ENCODE measurements at places on chromosomes 5 and 9.

- DNase-seq: no peak
Observed at GRCh38 chr5:67188274-67189078, 8.1 kb downstream of the CD180 start.

- DNase-seq: no peak
Observed at GRCh38 chr5:109225716-109226625, 183.8 kb downstream of the PJA2 start.

GRCh38 chr5:56814361-56814962 lies 887 bp upstream of the MAP3K1 start:
- DNase-seq: no peak

GRCh38 chr9:84775056-84775643 lies 105.6 kb downstream of the NTRK2 start:
- DNase-seq: no peak

DNA sequence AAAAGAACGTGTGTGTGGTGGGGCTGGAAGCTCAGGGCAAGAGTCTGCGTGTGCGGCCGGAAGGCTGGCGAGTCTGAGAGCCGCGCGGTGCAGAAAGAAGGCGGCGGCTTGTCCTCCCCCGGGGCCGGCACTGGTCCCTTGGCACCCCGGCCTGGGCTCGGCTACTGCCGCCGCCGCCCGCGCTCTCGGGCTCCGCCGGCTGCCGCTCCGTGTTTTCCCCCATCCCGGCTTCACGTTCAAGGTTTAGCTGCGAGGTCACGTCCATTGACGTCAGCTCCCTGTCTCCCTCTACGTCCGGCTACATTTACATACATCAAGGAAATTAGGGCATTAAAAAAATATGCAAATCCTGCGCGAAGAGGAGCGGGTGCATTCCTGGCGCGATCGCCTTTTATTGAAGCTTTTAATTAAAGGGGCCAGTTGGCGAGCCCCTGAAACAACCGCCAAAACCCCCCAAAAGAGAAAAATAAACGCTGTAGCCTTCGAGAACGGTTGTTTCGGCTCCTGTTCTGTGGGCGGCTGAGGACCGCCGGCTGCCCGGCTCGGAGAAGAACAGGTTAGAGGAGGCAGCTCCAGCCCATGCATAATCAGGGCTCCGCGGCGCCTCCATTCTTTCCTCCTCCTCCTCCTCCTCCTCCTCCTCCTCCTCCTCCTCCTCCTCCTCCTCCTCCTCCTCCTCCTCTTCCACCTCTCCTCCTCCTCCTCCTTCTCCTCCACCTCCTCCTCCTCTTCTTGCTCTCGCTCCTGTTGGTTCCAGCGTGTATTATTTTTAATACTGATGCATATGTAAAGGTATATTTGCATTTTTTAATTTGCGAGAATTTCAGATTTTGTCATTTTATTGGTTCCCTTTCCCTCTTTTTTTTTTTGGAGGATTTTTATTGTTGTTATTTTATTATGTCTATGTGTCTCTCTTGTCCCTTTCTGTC lies 207.0 kb downstream of the MEF2C start:
- peak; percentile 91 for DNase-seq

DNA sequence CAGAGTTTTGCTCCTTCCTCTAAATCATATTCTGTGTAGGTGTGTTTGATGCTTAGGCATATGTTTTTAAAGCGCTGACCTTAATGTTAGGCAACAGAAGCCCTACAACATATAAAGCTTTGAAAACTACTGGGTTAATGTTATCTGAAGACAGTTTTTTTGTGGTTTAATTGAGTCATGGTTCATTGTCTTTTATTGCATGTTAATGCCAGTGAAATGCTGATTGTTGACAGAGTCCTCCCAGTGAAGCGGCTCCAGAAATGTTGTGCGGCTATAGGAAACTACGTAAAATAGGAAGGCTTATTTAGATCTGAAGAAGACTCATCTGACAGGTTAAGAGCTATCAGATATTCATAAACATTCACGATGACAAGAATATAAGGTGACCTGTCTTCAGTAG lies 424.6 kb downstream of the CCDC171 start:
- DNase-seq: no peak

DNA sequence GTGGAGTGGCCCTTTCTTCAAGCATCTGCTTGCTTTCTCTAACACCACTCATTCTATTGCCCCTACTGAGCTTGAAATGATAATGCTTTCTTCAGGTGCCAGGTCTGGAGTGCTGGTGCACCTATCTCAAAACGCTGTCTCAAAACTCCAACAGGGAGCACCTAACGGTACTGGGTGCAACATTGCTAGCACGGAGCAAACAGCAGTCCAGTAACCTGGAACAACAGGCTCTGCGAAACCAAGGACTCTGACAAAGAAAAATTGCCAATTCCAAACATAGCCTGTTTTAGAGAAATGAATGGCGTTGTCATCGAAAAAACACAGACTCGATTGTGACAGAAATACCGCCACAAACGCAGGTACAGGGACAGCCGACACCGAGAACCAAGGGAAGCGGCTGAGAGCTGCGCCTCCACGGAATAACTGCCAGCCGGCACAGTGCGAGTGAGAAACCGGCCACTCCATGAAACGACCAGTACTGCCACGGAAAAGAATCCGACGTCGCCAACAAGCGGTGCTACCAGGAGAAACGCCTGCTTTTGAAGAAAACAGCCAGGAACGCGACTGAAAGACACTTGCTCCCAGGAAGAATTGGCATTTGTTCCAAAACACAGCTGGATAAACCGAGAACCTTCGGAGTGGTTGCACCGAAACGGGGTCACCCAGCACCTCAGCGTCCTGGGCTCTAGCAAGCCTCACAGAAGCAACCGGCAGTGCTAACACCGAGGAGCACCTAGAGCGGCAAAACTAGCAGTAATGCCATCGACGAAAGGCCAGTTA lies 3.1 kb downstream of the ANXA2R start:
- DNase-seq: no peak

- no peak for DNase-seq
Observed at GRCh38 chr5:173310861-173311785, 17.1 kb downstream of the STC2 start.

- no peak for DNase-seq
Observed at GRCh38 chr5:149322518-149322917, 22.8 kb upstream of the GRPEL2 start.

DNA sequence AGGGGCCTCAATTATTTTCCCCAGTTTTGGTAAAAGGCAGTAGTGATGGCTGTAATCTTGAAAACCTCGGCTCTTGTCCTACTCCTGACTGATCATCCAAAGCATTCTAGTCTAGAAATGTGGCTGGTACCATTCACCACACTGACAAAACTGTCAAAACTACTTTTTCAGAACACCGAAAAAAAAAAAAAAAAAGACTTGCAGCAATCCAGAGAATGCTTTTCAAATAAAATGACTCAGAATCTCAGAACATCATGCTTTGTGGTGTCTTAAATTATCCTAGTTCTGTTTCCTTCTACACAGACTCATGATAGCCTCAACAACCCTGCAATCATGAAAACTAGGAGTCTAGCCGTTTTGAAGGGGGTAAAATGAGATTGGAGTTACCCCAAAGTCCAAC lies 13.4 kb downstream of the SLC28A3 start:
- no peak for DNase-seq

GRCh38 chr9:111966861-111967291 lies 70.3 kb downstream of the UGCG start:
- no peak for DNase-seq

DNA sequence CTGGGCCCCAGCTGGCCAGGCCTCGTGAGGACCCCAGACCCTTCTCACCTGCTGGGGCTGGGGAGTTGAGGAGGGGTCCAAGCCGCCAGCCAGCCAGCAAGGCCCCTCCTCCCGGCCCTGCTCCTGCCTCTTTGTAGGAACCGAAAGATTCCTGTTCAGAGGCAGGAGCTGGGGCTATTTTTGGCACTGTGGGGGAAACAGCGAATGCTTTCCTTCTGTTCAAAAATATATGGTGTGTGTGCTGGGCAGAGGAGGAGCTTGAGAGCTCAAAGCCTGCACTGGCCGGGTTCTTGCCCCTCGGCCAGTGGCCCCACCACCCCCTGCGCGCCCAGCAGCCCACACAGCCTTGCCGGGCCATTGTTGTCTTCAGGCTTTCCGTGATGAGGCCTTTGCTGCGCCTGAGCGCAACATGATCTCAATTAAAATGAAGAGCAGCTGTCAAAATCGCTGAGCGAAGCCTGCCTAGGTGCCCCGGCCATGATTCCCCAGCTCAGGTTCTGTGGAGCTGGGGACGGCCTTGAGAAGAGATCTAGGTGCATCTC lies 13.4 kb downstream of the NCS1 start:
- DNase-seq: no peak

- DNase-seq: no peak
Observed at GRCh38 chr9:70229579-70229978, 29.2 kb upstream of the SMC5 start.

DNA sequence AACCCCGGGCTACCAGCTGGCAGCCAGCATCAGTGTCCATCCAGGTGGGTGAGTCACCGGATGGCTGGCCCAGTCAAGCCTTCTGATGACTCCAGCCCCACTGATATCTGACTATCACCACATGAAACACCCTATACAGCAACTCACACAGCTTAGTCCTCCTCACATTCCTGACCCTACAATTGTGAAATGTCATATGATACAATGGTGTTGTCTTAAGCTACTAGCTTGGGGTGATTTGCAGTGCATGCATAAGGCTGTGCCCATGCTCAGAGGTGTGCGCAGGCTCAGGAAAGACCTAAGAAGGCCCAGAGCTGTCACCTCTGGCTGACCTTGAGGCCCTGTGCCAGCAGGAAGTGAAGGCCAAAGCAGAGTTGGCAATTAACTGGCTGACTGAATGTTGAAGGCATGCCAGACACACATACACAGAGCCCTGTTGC lies 21.5 kb upstream of the SEMA4D start:
- no peak for DNase-seq

DNA sequence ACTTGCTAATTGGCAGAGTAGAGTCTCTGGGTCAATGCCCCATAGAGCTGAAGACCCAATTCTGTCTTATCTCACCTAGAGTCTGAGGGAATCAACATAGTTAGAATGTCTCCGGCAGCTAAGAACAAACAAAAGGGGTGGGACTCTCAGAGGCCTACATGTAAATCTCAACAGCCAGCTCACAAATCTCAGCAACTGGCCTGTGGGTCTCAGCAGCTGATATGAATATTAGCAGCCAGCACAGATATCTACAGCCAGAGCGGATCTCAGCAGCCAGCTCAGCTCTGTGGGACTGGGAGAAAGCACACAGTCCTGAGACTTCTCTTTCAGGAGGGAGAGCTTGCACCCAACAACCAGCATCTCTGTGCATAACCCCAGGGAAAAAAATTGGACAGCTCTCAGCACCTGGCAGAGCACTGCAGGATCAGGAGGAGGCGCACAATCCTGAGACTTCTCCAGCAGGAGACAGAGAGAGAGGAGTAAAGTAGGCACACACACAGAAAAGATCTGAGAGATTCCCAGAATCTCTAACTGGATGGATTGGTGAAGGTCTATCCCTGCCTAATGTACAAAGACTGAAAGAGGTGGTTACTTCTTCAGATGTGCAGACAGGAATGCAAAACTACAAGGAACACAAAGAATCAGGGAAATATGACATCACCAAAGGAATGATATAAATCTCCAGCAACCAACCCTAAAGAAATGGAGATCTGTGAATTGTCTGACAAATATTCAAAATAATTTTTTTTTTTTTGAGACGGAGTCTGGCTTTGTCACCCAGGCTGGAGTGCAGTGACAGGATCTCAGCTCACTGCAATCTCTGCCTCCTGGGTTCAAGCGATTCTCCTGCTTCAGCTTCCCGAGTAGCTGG lies 29.2 kb downstream of the KLF4 start:
- DNase-seq: no peak

DNA sequence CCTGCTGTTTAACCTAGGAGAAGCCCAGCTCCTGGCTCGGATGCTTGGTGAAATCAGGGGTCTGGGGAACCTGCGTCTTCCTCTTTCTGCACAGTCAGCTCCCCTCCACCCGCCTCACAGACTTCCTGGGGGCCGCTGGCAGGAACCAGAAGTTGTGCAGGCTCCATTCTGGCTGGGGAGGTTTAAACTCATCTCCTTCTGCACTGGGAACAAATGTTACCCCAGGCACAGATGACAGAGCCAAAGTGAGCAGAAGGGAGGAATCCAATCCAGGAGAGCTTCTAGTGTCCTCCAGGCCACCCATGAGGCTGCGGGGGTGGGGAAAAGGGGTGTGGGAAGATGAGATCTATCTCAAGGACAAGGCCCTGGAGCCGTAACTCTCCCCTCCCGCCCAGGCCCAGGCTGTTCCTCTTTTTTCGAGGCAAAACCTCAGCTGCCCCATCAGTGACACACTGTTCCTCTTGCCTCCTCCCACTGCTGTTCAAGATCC lies 31.2 kb downstream of the KCNMB1 start:
- DNase-seq: no peak

DNA sequence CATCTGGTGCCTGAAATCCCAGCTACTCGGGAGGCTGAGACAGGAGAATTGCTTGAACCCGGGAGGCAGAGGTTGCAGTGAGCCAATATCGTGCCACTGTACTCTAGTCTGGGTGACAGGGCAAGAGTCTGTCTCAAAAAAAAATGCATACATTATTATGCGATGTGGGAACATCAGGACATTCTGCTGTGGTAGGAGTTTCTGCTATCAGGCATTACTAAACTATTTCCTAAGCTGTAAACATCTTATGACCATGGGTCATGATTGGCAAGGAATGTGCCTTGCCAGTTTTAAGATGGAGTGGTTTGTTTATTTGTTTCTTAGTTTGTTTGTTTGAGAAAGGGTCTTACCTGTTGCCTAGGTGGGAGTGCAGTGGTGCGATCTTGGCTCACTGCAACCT lies 45.1 kb upstream of the FAM120A start:
- no peak for DNase-seq

- no peak for DNase-seq
Observed at GRCh38 chr9:129539446-129539845, 81.5 kb downstream of the C9orf50 start.

DNA sequence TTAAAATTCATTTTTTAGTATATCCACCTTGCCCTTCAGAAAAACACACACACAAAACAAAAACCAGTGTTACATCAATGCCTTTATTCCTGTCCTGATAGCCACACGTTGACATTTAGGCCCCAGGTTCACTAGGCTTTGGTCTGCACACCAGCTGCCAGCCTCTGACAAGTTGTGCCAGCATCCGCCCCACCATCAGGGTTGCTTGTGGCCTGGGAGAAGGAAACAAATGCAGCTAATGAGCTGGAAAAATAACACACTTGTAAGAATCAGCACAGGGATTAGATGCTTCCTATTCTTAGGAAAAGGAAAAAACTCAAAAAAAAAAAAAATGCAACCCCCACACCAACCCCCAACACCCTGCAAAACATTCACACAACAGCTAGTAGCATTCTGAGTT lies 404.0 kb upstream of the GRIA1 start:
- DNase-seq: no peak

DNA sequence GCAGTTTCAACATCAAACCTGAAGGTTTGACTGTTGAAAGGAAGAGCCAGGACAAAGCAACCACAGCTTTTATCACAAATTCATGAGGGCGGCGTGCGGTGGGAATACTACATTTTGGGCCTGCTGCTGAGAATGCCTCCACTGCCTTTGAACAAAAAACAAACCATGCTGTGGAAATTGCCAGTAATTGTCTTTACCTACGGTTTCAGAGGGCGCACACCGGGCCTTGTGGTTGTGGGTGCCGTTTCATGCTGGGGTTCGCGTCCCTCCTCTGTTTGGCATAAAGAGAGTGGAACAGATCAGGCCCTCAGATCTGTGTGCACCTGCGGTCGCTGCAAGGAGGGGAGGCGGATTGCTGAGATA lies 27.6 kb upstream of the TCF7 start:
- no peak for DNase-seq
